ENCODE measurements at places on chromosomes 11 and 22.

DNA sequence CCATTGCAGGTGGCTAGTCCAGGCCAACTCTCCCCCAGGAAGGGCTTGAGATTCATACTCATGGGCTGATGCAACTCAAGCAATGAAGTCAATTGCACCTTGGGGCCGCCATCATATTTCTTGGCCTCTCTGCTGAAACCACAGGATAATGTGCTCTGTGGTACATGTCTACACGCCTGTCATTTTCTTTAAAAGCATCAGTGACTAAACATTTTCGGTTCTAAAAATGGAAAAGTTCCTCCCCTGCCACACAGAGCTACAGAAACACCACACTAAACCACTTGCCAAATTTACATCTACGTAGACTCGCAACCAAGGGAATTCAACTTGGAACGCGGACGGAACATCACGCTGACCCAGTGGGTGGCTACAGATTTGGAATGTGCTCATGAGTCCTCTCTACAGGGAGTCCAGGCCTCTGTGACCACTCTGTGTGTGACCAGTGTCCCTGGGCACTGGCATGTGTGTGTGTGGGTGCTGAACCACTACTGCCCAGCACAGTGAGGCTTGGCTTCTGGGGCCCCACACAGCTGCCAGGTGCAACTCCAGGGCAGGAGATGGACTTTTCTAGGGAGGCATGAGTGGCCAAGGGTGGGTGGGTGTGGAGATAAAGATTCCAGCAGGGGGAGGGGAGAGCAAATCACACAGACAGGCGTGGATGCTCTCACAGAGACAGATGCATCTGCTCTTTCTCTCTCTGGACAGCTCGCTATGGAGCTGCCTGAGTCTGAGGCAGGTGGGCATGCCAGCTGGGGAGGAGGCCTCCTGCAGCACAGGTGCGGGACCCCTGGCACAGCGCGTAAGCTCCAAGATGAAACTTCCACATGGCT, 261.9 kb downstream of the CTTN start:
- no peak for DNase-seq

- no peak for DNase-seq
These were observed 73.5 kb downstream of the BRD1 start for GRCh38 chr22:49753961-49754695.

DNA sequence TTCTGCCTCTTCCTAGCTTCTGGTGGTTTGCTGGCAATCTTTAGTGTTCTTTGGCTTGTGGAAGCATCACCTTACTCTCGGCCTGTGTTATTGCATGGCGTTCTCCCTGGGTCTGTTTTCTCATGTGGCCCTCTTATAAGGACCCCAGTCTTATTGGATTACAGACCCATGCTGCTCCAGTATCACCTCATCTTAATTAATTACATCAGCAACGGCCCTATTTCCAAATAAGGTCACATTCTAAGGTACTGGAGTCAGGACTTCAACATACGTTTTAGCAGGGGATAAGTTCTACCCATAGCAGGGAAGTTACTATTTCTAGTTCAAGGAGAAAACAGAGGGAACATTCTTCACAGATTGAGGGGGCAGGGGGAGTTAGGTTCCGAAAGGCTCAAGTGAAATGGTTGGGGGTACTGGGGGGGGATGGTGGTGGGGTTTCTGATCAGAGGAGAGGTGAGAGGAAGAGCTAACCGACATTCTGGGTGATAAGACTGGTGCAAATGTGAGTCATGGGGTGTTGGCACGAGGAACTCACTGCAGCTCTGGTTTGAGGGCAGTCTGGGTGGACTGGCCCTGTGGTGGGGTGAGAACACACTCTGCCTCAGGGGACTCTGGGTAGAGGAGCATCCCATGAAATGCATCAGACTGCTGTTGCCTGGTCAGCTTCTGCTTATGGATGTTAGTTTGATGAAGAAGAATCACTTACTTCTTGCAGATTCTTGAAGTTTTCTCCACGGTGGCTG, 51.5 kb upstream of the ZBED5 start:
- DNase-seq: no peak

- DNase-seq: no peak
These were observed 6.7 kb downstream of the MUC5B start for GRCh38 chr11:1229471-1230120.

DNA sequence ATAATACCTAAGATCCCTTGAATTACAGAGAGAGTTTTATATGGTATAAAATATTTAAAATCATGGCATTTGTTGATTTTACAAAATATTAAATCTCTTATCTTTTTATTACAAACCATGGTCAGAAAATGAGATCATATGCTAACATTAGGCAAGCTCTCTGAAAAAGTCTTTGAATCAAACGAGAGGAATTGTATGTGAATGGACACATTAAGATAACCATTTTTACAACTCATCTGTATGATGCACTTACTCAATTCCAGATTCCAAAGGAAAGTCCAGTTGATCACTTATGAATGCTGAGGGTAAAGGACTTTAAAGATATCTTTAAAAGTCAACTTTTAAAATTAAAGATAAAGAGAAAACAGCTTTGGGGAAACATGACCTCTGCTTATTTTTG, 83.5 kb upstream of the LUZP2 start:
- DNase-seq: no peak

DNA sequence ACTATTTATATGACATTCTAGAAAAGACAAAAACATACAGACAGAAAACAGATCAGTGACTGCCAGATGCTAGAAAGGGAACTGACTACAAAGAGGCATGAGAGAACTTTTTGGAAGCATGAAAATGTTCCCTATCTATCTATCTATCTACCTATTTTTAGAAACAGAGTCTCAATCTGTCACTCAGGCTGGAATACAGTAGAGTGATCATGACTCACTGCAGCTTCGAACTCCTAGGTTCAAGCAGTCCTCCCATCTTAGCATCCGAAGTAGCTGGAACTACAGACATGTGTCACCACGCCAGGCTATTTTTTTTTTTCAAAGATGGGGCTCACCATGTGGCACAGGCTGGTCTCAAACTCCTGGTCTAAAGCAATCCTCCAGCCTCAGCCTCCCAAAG, 6.9 kb downstream of the SBF2 start:
- DNase-seq: no peak

- DNase-seq: no peak
These were observed 13.5 kb downstream of the CDON start for GRCh38 chr11:126049159-126049558.

- DNase-seq: no peak
These were observed 39.8 kb downstream of the AMPD3 start for GRCh38 chr11:10494636-10495463.

DNA sequence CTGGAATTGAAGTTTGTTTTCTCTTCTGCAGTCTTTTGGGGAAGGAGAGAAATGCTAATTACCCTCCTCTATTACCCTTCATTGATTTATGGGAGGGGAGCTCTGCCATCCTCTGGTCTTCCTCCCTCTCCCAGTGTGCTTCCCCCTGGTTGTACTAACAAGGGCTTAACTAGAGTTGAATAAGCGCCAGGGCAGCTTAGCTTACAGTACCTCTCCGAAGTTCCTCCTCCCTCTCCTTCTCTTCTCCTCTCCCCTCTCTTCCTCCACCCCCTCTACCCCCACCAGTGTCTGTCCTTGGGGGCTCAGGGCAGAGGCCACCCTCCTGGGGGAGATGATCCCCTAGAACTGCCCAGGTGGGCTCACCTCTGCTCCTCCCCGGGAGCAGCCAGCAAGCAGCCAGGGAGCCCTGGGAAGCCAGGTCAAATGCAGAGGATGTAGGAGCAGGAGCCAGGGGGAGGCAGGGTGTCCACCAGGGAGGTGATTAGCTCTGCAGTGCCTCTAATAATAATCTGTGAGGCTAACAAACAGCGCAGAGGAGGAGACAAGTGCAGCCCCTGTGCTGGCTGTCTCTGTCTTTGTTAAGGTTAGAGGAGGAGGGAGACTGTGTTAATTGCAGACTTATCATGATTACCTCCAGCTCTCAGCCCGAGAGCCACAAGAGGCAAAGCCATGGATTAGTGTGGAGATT, 191.6 kb upstream of the CADM1 start:
- no peak for DNase-seq

DNA sequence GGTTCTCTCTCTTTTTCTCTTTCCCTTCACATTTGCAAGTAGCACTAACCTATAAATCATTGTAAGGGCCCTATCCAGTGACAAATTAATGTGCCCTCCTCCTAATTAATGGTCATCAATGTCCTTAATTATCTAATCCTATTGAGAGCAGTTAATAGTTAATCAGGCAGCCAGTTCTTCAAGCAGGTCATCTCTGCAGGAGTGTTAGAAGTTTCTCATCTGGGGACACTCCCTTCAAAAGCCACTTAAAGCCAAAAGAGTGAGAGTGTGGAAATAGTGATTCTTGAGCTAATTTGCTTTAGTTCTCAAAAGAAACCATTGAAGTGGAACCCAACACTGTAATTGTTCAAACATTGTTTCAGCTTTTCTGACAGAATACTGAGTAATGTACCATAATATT, 141.6 kb downstream of the ELP4 start:
- no peak for DNase-seq
